ENCODE measurements at places on chromosomes 4 and X.

DNA sequence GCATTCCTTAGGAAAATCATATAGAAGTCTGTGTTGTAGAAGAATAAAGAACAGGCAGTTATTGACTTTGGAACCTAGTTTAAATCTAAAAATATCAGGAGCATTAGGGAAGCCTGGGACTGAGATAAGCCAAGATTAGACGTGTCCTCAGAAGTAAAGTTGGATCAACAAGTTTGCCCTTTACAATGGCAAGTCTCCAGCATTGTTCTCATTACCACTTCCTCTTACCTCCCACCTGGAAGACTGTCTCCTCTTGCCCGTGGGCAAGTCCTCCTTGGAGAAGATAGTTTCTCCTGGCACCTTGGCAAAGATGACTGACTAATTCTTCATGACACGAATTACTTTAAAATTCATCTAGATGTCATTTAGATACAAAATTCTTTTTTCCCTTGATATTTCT is 37.8 kb downstream of the CNKSR2 start:
- DNase-seq, result no peak

GRCh38 chrX:23900220-23900797 is 7.4 kb downstream of the APOO start:
- no peak for DNase-seq

DNA sequence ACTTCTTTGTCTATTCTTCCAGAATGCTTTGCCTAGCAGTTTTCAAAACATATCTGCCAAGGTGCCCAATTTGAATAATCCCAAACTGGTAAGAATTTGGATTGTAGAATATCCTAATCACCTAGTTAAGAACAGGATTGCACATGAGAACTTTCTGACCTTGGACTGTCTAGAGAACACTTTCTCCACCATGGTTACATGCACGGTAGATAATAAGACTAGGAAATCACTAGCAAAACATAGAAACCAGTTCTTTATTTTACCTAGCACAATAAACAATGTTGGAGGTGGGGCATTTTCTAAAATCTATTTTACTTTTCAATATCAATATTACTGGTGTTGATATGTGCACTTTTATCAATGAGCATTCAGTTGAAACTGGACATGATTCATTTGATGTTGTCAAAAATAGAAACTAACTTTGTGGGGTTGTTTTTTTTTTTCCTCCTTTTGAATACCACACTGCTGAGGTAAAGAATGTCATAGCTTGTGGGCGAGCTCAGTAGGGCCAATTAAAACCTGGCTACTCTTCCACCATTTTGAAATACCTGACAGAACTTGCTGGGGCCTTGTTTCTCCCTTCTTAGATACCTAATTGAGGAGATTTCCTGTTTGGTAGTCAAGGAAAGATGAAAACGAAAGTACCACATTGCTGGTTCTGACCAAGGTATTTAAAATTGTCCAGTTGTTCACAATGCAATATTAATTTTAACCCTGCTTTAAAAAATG is 10.4 kb downstream of the MID1IP1 start:
- DNase-seq, result peak; percentile 44

- no peak for DNase-seq
Observed at GRCh38 chr4:90419124-90419711, 292.0 kb downstream of the CCSER1 start.

All from naive thymus-derived CD4-positive, alpha-beta T cell (primary cell).